ENCODE measurements at places on chromosomes 2 and 18.

- DNase-seq, result no peak
Observed at GRCh38 chr18:79884294-79884962, 67.0 kb downstream of the SLC66A2 start.

GRCh38 chr2:149732730-149733290 lies 145.2 kb upstream of the MMADHC start:
- no peak for DNase-seq

DNA sequence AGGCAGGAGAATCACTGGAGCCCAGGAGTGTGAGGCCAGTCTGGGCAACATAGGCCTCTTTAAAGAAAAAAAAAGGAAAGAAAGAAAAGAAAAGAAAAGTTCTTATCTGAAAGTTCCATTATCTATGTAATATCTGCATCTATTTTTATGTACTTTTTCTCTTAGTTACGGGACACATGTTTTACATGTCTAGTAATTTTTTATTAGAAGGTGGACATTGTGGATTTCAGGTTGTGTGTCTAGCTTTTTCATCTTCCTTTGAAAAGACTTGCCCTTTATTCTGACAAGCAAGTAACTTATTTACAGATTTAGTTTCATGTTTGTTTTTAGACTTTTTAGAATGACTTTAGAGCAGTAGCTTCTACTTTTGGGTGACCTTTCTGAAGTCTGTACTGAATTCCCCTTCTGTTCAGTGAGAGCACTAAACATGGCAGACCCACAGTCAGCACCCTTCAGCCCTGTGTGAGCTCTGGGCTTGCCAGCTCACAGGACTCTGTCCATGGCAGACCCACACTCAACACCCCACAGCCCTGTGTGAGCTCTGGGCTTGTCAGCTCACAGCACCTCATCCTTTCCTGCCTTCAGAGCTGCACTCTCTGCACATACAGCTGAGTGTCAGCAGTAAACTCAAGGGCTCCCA lies 17.5 kb downstream of the TRAPPC12 start:
- no peak for DNase-seq

DNA sequence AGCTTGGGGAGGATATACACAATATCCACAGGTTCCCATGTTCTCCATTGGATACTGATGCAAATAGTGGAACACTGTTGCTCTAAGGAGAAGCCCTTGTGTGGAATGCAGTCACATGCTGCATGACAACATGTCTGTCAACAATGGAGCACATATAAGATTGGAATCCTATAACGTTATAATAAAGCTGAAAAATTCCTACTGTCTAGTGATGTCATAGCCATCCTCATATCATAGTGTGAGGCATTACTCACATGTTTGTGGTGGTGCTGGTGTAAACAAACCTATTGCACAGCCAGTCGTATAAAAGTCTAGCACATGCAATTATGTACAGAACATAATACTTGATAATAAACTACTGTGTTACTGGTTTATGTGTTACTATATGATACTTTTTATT lies 394.7 kb downstream of the FBXO15 start:
- no peak for DNase-seq

DNA sequence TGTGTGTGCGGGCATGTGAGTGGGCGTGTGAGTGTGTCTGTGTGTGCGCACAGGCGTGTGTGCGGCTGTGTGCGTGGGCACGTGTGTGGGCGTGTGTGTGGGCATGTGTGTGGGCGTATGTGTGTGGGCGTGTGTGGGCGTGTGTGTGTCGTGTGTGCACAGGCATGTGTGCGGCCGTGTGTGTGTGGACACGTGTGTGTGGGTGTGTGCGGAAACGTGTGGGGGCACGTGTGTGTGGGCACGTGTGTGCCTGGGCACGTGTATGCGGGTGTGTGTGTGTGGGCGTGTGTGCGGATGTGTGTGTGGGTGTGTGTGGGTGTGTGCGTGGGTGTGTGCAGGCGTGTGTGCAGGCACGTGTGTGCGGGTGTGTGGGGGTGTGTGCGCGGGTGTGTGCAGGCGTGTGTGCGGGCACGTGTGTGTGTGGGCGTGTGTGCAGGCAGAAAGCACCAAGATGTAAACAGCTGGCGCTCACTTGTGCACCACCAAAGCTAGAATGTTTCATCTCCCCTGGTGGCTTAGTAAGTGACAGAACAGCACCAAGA lies 31.2 kb upstream of the ALKAL2 start:
- no peak for DNase-seq

DNA sequence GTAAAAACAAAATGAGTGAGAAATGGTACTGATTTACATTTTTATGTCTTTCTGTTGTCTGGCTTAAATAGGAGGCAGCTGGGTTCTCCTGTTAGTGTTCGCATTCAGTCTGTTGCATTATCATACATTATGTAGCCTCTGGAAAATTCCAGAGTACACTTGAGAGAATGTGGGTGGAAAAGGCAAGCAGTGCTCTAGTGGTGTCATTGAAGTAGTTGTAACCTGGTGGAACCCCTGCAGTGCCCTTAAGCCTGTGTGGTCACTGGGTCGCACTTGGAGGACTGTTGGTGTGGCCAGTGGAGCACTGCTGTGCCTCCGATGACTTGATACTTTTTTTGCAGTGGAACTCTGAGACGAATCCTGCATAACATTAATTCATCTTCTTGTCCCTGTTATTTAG lies 52.4 kb downstream of the USP14 start:
- no peak for DNase-seq

DNA sequence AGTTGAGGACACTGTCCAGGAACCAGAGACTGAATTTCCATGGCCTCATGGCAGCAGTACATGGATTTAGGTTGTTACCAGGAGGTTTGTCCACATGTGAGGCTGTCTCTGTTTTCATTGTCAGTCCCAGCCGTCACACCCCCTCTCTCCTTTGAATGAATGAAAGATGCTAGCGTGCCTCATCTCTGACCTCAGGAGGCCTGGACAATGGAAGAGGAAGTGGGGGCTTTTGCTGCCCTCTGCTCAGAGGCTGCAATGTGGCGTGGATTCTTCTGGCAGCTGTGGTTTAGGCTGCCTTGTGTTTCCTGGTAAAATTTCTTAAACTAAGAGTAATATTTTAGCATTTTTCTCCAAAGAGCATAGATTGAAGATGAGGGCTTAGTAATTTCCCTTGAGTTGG lies 47.5 kb downstream of the RAB31 start:
- DNase-seq, result no peak

DNA sequence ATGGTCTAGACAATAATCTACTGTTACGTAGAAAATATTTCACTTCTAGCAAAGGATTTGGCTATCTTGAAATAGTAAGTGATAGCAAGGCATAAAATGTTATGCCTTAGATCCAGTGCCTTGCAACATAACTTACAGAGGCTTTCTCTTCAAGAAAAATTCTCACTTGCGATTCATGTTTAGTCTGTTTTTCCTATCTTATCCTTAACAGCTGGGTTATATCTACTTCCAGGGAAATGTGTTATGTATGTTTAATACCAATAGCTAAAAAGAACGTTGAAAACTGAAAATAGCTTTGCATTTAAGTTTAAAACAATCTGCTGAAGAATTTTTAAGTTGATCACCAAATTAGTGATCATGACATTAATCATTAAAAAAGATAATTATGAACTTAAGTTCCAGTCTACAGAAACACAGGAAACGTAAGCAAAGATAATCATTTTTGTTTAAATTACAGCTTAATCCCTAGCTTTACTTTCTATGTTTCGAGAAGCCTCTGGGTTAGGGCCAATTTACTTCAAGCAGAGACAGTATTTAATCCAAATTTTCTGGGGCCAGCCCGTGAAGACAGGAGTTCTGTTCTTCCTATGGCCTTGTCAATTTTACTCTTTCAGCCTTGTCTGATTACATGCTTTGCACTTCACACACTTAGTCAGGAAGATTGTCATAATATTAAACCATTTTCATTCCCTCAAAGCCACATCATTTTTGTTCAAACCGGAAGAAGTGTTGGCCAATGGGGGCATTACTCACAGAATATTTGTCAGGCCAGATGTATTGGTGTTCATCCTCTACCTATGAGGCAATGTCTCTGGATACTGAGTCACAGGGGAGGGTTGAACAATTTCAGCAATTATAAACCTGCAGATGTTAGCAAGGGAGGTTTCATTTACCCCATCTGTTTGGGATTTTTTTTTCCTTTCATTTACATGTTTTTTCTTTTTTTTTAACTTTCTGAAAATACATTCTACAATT lies 1132.9 kb upstream of the ZEB2 start:
- DNase-seq, result no peak

GRCh38 chr2:202965810-202966460 lies 48.7 kb upstream of the NBEAL1 start:
- peak; percentile 13 for DNase-seq

DNA sequence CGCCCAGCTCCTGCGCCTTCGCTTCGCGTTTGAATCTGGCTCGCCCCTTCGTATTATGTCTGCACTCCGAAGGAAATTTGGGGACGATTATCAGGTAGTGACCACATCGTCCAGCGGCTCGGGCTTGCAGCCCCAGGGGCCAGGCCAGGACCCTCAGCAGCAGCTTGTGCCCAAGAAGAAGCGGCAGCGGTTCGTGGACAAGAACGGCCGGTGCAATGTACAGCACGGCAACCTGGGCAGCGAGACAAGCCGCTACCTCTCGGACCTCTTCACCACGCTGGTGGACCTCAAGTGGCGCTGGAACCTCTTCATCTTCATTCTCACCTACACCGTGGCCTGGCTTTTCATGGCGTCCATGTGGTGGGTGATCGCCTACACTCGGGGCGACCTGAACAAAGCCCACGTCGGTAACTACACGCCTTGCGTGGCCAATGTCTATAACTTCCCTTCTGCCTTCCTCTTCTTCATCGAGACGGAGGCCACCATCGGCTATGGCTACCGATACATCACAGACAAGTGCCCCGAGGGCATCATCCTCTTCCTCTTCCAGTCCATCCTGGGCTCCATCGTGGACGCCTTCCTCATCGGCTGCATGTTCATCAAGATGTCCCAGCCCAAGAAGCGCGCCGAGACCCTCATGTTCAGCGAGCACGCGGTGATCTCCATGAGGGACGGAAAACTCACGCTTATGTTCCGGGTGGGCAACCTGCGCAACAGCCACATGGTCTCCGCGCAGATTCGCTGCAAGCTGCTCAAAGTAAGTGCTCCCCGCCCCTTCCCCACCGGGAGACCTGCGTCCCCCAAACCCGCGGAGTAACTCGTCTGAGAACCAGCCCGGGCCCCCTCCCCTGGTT lies 453 bp downstream of the KCNJ3 start:
- peak; percentile 16 for DNase-seq

GRCh38 chr2:201347138-201347537 lies 10.0 kb downstream of the FLACC1 start:
- no peak for DNase-seq

- DNase-seq, result no peak
Observed at GRCh38 chr2:97752342-97753334, 39.3 kb downstream of the ZAP70 start.

DNA sequence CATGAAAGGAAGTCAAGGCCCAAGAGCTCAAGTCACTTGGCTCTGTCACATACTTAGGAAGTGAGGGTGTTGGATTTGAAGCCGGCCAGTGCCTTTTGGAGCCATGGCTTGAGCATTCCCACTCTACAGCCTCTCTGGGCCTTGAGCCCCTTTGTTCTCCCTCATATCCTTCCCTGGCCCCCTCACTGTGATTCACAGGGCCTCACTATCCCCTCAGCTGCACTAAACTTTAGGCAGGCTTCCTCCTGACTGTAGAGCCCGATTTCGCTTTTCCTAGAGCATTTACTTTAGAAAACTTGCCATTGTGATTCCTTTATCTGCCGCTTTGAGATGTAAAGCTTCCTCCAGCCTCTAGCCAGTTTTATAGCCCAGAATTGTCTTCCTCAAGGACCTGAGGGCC lies 107.6 kb downstream of the FBXO15 start:
- no peak for DNase-seq

DNA sequence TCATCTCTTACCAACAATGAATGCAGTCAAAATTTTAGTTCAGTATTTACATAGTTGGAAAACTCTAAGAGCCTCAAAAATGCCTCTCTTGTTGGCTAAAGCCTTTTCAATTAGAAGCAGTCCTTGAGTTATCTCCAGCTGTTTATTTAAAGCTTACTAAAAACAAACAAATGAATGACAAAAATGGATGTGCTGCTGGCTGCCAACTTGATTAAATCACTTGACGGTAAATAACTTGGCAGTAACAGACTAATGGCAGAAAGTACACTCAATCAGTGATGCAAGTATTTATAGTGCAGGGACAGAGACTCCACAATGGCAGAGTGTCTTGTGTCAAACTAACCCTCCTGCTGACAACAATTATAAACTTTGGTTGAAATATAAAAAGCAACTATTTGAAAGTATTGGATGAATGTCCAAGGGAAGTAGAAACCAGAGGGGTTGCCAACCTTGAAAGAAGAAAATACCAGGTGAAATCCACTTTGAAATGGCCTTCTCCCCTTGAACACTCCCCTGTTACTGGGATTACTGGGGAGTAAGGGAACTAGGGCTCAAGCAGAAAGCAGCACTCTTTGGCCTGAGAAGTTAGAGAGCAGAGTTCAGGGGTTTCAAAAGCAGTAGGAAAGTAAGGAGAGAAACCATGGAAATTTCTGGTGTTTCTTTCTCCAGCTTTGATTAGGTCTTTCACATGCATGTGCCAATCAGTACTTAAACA lies 245.2 kb upstream of the SPHKAP start:
- DNase-seq, result no peak

DNA sequence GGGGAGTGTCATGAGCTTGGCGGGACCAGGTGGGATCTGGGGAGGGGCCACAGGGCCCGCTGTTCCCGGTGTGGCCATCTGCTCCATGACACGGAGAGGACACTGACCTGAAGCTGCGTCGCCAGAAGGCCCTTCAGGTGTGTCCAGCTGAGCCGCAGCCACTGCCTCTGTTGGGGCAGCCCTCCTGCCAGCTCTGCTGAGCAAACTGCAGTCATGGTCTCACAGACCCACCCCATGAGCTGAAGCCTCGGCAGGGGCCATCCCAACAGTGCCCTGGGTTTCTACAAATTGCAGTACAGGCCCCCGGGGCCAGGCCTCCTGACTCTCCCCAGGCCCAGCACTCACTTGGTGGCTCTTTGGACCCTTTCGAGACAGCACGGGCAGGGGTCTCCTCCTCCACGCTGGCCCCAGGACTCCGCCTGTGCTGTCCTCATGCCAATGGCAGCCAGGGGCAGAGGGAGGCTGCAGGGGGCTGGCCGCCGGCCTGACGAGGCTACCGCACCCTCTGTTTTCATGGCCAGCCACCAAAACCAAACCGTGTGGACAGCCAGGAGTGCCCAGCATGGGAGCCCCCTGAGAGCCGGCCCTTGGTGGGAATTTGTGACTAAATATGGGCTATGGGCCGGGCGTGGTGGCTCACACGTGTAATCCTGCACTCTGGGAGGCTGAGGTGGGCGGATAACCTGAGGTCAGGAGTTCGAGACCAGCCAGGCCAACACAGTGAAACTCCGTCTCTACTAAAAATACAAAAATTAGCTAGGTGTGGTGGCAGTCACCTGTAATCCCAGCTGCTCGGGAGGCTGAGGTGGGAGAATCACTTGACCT lies 175.2 kb upstream of the SALL3 start:
- DNase-seq, result no peak

- DNase-seq, result no peak
Observed at GRCh38 chr18:43303376-43303775, 26.1 kb upstream of the SYT4 start.

- no peak for DNase-seq
Observed at GRCh38 chr2:241535871-241536655, 22.5 kb upstream of the BOK start.

- DNase-seq, result no peak
Observed at GRCh38 chr18:53417003-53417402, 807.5 kb downstream of the MBD2 start.

- DNase-seq, result no peak
Observed at GRCh38 chr2:12674644-12675328, 42.0 kb upstream of the TRIB2 start.

Measured in C1 segment of cervical spinal cord (tissue), 14 donors.